ENCODE measurements at places on chromosomes 4 and X.

DNA sequence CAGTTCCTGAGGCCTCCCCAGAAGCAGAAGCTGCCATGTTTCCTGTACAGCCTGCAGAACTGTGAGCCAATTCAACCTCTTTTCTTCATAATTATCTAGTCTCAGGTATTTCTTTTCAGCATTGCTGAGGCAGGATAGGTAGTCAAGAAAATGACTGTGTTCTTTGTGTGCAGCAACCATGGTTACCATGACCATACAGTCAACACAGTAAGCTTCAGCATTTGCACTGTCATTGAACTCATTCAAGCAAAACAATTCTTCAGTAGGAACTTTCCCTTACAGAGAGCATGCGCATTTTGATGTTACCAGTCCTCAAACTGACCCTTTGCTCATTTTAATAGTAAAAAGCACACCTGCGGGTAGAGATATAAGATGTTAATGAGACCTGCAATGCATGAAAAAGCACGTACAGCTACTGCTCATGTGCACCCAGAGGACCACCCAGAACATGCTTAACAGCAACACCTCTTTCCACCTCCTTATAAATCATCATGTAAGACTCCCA is 180.8 kb downstream of the PRKX start:
- no peak for DNase-seq

GRCh38 chr4:183130328-183131155 is 31.5 kb downstream of the WWC2 start:
- DNase-seq: peak; percentile 26

DNA sequence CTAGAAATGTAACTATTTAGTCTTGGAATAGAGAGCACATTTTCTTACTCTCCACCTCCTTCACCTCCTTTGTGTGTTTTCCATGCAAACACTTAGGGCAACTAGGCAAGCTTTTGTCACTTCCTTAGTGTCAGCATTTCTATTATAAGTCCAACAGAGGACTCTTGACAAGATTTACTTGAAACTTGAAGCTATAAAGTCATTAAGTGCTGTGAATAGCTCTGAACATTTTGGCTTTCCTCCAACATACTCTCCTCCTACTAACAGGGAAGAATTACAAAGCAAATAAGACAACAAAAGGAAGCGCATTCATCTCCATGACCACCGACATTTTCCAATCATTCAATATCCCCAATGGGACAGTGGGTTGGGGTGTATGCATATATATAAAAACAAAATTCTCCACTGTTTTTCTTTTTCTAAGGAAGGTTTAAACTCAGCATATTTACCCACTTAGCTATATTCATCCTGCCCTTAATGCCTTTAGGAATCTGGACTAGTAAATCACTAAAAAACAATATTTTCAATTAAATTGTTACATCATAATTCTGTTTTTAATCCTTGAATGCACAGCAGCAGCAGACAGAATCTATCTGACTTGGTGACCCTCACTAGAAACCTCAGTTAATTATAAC is 264.6 kb downstream of the SNCA start:
- peak; percentile 26 for DNase-seq

DNA sequence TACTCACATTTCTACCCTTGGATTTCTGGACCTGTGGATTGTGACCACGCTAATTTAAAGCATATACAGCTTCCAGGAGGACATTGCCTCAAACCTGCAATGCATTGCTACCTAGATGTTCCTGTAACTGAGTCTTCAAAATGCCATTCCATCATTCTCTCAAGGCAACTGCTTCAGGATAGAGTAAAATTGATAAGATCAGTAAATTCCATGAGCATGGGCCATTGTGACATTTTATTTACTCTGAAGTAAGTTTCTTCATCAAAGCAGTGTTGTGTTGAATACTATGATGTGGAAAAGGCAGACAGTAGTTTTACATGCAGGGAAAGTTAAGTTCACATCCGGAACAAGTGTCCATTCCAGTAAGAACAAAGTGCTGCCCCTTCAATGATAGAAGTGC is 991.0 kb downstream of the ARAP2 start:
- no peak for DNase-seq
